ENCODE measurements at places on chromosomes 4 and X.

DNA sequence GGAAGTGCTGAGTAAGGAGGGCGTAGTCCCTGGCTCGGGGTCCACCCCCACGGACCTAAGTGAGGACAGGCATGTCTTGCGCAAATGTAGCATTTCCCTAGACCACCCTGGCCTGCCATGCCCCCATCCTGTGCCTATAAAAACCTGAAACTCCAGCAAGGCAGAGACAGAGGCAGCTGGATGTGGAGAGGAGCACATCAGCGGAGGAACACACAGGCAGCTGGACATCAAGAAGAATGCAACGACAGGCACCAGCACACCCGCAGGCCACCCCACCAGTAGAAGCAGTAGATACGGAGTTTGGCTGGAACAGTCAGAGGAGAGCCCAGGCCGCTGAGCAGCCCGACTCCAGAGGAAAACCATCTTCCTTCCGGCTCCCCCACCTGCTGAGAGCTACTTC lies 345.9 kb downstream of the FSTL5 start:
- no peak for DNase-seq

DNA sequence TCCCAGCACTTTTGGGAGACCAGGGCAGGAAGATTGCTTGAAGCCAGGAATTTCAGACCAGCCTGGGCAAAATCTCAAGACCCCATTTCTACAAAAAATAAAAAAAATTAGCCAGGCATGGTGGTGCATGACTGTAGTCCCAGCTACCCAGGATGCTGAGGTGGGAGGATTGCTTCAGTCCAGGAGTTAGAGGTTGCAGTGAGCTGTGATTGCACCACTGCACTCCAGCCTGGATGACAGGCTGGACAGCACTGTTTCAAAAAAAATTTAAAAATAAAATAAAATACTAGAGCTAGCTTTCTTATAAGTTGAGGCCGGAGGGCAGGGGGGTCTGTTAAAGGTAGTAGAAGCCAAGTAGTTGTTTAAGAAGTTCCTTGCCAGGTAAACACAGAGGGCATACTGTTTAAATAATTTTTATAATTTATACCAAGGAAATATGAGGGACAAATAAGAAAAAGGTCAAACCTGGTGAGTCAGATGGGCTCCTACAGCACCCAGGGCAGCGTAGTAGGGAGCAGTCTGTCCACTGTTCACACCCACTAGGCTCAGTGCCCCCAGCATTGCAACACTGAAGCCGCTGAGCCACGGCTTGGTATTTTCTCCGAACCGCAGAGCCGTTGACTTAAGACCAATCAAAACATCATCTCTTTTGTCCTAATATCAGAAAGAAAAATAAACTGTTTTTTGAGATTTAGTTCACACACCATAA lies 17.3 kb downstream of the COQ2 start:
- DNase-seq: no peak

DNA sequence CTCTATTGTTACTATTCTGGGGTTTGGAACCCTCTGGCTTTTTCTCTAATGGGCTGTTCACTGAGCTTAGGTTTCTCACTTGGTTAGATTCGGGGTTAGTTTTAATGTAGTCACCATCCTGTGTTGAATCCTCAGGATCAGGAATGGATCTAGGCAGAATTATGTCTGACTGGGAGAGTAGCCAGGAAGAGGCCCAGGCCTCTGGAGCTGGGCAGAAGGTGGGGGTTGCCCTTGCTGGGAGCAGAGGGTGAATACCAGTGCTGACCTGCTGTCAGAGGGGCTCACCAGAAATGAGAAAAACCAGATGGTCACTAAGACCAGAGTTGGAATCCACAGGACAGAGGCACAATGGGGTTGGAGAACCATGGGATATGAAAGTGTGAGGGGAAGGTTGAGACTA lies 126.6 kb upstream of the SLC4A4 start:
- DNase-seq: no peak

DNA sequence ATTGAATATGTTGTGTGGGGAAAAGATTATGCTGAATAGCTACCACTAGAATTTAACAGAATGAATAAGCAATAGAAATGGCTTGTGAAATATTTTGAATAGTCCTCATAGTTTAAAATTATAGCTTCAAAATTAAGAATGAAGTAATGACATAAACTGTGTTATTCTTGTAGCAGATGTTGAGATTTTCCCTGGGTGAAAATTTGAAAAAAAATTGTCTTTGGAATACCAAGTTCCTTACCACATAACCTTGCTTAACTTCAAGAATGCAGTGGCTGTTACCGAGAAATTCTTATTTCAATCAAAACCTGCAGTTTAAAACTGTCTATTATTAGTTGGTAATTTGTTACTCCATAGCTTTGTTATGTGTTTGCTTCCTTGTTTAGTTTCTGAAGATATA lies 1268.6 kb downstream of the RAPGEF2 start:
- DNase-seq: no peak

DNA sequence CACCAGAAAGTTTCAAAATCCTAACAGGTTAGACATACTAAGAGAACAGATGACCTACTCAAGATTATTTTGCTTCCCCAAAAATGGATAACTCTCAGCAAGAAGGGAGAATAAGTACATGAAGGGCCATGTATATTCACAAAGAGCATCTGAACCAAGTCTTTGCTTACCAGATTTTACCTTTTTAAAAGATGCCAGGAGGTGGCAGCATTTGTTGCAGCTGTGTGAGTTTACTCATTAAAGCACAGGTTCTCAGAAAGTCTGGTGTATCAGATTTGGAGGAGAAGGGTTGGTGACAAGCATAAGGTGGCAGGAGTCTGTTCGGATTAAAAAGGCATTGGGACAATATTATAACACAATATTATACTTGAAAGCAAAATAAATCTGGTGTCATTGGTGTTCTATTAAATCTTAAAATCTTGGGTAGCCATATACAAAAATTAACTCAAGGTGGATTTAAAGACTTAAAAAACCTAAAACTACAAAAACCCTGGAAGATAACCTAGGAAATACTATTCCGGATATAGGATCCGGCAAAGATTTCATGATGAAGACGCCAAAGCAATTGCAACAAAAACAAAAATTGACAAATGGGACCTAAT lies 51.3 kb upstream of the NFKB1 start:
- peak; percentile 19 for DNase-seq

GRCh38 chr4:92847026-92847425 lies 543.3 kb downstream of the GRID2 start:
- no peak for DNase-seq

GRCh38 chr4:3792813-3793212 lies 26.6 kb downstream of the ADRA2C start:
- DNase-seq: no peak

DNA sequence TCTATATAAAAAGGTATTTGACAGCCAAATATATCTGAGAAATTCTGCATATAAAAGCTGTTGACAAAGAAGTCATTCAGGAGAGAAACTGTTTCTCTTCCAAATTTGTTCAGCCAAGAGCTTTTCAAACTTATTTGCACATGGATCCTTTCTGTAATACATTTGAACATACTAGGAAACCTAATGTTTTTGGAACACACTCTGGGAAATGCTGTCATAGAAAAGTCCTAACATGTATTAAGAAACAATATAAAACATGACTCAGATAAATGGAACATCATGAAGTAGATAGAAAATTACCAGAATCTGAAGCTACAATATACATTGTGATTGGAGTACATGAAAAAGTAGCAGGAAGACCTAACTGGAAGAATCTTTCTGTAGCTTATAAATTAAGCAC lies 781.5 kb upstream of the EPHA5 start:
- no peak for DNase-seq

DNA sequence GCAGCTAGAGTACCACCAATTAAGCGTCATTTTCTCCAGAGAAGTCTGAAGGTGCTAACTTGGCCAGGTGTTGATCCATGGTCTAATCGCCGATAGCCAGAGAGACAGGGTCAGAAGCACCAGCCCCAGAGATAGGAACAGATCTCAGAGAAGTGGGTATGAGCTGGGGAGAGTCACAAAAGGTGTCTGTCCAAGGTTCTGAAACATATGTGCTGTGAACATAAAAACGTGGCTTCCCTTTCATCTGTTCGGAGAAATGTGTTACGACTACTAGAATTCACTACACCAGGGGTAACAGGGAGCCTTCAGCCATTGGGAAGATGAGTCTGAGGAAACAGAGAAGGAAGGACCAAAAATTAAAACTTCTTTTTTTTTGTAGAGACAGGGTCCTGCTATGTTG lies 91.3 kb downstream of the FBXL5 start:
- DNase-seq: no peak

GRCh38 chr4:109511414-109511813 lies 48.6 kb upstream of the MCUB start:
- DNase-seq: no peak

DNA sequence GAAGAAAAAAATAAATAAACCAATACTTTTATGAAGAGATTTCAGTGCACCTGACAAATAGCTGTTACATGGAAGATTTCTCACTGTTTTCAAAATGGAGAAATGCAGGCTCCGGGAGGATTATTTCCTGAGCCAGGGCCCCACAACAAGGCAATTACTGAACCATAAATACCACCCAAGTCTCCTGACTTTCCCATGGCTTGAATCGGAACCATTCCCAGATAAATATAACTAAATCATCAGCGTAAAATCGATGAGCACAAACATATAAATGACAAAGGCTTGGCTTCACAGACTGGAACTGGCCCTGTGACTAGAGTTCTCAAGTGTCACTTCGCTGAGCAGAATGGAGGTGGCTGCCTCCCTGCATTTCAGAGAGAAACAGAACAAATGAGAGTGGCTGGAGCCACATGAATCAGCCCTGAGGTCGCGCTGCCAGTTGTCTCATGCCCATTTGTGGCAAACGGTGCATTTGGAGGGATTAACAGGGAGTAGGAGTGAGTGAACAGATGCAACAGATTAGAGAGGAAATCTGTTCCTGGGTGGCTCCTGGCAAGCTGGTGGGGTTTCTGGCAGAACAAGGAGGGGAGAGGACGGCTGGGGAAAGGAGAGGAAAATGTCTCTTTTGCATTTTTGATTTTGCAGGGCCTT lies 57.3 kb upstream of the STIM2 start:
- DNase-seq: no peak

DNA sequence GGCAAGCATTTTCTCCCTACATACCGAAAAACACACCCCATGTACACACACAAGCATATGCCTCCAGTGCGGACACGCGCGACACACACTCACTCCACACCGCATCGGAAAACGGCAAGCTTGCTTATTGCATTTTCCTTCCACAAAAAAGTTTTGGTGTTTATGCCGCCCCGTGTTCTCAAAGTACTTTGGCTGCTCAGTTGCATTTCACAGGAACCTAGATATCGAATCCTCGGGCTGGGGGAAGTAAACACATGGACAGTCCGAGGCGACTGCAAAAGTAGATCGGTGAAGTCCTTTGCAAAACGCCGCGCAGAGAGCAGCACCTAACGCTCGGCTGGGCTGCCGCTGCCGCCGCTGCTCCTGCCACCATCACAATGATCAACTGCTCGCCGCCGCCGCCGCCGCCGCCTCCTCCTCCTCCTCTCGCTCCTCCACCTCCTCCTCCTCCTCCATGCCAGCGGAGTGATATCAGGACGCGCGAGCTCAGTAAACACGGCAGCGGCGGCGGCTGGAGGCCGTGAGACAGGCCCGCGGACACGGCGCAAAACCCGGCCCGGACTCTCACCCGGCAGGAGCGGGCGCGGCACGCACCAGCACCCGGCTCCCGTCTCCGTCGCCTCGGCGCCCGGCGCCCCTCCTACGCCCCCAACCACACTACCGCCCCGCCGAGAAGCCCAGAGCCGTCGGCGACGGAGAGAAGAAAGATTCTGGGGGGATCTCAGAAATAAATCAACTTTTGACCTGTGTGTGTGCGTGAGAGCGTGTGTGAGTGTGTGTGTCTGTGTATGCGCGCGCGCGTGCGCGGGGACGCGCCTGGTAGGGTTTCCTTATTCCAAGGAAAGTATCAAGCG lies at the start of gene MAML3:
Gene MAML3 (minus strand): TSS at position 467 of the 854 bp plus-strand sequence. CDS start 857 bp downstream, outside the sequence.
- peak; percentile 42 for DNase-seq

GRCh38 chrX:69238114-69238886 lies 73.0 kb upstream of the PJA1 start:
- no peak for DNase-seq

GRCh38 chrX:146433771-146434170 lies 375.8 kb upstream of the CXorf51B start:
- DNase-seq: no peak

- no peak for DNase-seq
Measured at GRCh38 chr4:81946996-81947395, 426.8 kb downstream of the HNRNPD start.

- DNase-seq: no peak
Measured at GRCh38 chr4:41213625-41214135, 662 bp downstream of the APBB2 start.

DNA sequence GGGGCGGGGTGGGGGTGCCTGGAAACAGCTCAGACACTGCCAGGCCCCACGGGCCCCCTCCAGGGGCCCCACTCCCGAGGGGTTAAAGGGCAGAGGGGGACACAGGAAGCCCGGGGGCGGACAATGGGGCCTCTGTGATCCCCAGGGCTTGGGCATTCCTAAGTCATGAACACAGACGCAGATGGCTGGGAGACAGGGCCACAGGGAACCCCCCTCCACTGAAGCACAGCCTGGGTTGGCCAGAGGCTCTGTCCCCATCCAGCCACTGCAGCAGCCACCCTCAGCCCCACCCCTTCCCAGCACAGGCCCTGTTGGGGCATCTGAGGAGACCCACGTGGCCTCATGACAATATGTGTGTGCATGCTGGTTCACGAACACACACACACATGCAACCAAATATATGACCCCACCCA lies 3.9 kb downstream of the L1CAM start:
- no peak for DNase-seq

DNA sequence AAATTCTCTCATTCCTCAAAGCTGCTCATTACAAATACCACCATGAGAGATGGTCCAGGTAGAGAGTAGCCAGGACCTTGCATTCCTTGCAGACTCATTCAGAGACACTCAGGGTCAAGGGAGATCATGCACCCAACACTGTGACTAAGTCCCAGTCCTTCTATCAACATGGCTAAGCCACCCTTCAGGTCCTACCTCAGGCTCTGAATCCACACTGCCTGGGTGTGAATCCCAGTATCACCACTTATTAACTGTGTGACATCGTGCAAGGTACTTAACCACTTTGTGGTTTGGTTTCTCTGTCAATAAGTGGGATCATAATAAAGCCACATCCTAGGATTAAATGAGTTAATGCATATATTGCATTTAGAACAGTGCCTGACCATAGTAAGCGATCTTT lies 124.1 kb upstream of the NEIL3 start:
- no peak for DNase-seq

GRCh38 chr4:185738038-185738552 lies 73.9 kb downstream of the SORBS2 start:
- DNase-seq: no peak

DNA sequence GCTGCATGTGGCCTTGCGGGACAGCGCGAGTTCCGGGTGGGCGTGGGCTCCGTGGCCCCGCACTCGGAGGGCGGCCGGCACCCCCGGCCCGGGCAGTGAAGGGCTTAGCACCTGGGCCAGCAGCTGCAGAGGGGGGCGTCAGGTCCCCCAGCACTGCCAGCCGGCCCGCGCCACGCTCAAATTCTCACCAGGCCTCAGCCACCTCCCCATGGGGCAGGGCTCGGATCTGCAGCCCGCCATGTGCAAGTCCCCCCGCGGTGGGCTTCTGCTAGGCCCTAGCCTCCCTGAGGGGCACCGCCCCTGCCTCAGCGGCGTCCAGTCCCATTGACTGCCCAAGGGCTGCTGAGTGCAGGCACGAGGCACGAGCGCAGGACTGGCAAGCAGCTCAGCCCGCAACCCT lies 2.6 kb upstream of the MCUB start:
- DNase-seq: no peak

GRCh38 chr4:1407657-1408333 lies 1.6 kb upstream of the NKX1-1 start:
- no peak for DNase-seq

GRCh38 chr4:166657261-166657660 lies 577.0 kb downstream of the SPOCK3 start:
- DNase-seq: no peak

- DNase-seq: no peak
Measured at GRCh38 chr4:48913346-48913745, 6.8 kb upstream of the OCIAD2 start.

- DNase-seq: no peak
Measured at GRCh38 chr4:31294655-31295480, 574.7 kb downstream of the PCDH7 start.

All from stimulated activated CD8-positive, alpha-beta memory T cell treated with anti-CD3 and anti-CD28 coated beads, Interleukin-4, amount 100 ng/mL, for 1 hour (primary cell).